ENCODE measurements at places on chromosomes 7 and 10.

DNA sequence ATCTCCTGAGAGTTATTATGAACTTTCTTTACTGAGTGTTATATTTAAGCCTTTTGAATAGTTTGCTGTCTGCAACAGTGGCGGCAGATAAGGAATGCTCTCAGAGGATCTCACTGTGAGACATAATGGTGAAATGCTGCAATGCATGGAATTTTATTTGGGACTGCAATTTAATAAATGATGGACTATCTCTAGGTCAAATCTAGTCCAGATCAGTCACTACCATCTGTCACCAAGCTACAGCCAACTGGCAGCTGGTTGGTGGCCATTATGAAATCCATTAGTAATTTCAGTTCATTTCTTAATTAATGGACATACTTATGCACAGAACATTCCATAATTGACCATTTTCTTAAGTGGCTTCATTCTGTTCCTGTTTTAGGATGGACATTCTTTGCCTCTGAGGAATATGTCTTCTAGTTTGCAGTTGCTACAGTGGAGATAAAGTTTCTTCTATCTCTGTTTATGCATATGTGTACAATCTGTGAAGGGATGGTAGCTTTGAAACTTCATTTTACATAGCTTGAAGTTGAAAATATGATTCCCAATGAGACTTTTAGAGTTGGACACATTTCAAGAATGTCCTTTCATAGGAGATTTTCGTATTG, 586.6 kb downstream of the SUGCT start:
- DNase-seq, result no peak

DNA sequence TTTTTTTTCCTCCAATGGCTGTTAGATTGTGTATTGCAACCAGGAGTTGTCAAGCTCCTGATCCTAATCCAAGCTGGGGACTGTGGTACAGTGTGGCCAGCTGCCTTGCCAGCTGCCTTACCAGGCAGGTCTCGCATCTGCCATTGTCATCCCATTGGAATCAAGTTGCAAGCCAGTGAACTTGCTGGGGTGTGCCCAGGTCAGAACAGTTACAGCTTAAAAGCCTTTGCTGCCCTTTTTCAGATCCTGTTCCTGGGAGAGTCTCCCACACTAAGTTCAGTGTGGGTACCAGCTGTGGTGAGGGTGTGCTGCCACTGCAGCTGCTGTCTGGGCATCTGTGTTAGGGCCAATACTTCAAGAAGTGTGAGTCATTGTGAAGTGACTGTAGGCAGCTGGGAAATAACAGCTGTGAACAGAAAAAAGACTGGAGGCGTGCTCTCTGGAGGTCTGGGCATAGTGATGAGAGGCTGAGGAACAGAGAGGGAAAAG, 72.8 kb downstream of the CCNY start:
- DNase-seq, result no peak

DNA sequence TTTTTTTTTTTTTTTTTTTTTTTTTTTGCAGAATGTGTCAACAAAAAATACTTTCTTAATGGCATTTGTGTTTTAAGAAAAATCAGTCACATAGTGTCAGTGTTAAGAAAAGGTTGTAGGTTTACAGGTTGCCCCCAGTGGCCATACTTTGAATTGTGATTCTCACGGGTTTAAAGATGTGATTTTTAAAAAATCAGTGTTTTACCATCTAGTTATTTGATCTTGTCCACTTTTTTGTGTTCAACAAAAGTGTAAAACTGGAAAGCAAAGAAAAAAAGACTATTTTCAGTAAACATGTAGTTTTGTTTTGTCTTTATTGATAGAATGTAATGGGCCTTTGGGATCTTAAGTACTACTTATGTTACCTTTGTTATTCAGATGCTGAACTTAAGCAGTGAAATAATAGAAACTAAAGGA, 25.7 kb downstream of the SUV39H2 start:
- no peak for DNase-seq

DNA sequence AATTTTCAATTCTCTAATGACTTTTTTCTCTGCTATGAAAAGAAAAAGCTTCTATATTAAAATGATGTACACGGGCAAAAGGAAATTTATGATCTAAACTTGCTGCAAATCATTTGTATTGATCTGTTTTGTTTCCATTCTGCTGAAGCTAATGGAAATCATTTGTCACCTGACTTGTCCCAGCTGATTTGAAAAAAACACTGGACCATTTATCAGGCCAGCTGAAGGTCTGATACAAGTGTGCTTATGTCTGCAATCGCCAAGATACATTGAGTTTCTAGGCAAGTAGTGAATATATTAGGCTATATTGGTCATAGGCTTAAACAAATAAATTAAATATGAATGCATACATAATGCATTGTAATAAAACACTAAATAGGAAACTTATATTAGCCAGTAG, 1309.7 kb downstream of the REEP3 start:
- no peak for DNase-seq

DNA sequence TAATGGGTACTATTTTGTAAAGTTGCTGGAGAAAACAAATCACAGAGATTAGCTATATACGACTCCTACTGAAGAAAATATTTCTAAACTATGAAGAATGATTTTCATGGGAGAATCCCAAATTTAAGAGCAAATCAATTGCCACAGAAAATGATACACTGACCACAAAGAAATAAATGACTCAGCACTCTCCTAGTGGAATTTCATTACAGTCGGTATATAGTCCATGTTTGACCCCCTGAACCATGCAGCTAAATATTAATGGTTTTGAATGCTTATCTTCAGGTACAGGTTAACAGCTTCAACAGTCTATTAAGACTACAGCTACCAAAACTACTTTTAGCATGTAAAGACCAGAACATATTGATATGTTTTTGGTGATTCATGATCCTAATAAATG, 65.0 kb downstream of the IDE start:
- DNase-seq, result no peak

GRCh38 chr10:79425074-79425532, 20.3 kb downstream of the ZCCHC24 start:
- no peak for DNase-seq

GRCh38 chr10:79189853-79190435, 121.2 kb downstream of the ZMIZ1 start:
- DNase-seq, result no peak

DNA sequence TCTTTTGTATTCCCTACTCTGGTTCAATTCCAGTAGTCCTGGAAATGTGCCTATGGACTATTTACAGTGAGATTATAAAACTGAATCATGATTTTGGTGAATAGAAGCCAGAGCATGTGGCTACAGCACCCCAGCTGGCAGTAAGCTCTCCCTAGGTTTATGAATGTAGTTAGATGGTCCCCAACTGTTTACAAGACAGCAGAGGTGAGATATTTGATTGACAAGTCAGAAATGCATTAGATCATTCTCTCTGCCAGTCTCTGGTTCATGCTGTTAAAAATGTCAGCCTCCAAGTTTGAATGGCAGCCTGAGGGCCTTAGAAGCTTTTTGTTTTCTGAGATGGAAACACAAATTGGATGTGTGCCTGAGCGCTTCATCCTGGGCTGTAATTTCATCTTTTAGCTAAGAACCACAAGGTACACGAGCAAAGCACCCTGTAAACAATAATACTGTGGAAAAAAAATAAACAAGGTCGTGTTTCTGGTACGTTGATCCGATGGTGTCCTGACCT, 85.0 kb downstream of the BTRC start:
- DNase-seq, result no peak

- DNase-seq, result no peak
These were observed 403.6 kb downstream of the SEMA3D start for GRCh38 chr7:84783141-84783778.

GRCh38 chr7:113087071-113087998, 708 bp upstream of the GPR85 start:
- no peak for DNase-seq

- DNase-seq, result no peak
These were observed 213.6 kb downstream of the RPS24 start for GRCh38 chr10:78247266-78247665.

GRCh38 chr7:80135309-80136104, 876 bp downstream of the GNAI1 start:
- no peak for DNase-seq

- no peak for DNase-seq
These were observed 262.8 kb upstream of the SHH start for GRCh38 chr7:156074982-156075615.

DNA sequence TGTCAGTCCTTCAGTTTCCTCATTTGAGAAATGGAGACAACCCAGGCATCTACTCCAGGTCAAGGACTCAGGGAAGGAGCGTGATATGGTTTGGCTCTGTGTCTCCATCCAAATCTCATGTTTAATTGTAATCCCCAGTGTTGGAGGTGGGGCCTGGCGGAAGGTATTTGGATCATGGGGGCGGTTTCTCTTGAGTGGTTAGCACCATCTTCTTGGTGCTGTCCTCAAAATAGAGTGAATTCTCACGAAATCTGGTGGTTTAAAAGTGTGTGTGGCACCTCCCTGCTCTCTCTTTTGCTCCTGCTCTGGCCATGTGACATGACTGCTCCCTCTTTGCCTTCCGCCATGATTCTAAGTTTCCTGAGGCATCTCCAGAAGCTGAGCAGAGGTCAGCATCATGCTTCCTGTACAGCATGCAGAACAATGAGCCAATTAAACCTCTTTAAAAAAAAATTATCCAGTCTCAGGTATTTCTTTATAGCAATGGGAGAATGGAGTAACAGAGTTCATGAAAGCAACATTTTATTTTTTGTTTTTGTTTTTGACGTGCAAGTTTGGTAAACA, 30.0 kb downstream of the ARHGAP22 start:
- DNase-seq, result no peak

- DNase-seq, result no peak
These were observed 7.3 kb upstream of the MNX1 start for GRCh38 chr7:157017603-157018327.

DNA sequence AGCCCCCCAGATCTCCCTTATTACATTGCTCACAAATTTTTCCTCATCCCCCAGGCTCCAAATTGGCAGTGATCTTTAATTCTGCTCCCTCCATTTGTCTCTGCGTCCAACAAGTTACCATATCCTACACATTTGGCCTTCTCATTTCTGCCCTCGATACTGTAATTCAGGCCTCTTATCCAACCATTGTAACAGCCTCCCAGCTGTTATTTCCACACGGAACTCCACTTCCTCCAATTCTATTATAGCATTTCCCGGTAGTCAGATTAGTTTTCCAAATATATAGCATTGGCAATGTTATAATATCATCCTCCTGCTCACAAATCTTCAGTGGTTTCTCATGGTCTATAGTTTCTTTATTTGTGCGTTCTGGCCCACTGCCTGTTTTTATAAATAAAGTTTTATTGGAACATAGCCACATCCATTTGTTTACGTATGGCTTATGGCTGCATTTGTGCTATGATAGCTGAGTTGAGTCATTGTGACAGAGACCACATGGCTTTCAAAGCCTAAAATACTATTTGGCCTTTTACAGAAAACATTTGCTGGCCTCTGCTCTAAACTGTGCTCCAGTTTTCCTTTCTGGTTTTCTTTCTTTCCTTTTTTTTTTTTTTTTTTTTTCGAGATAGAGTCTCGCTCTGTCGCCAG, 126.5 kb upstream of the ZNF438 start:
- DNase-seq, result no peak
